ENCODE measurements at places on chromosomes 5 and 9.

DNA sequence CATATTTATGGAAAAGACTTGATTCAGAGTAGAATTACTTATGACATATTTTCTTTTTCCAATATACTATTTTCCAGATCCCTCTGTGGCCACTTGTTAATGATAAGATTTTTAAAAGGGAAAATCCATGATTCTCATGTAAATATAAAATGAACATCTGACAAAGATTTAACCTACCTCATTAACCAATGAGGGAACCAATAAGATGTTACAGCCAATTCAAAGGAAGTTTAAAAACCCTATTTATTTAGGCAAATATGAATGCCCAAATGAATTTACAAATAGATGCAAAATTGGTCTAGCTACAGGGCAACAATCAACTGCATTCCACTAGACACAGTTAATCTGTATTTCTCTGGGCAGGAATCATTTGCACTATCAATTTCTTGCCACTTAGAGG lies 226.8 kb downstream of the ADAMTSL1 start:
- DNase-seq: no peak

DNA sequence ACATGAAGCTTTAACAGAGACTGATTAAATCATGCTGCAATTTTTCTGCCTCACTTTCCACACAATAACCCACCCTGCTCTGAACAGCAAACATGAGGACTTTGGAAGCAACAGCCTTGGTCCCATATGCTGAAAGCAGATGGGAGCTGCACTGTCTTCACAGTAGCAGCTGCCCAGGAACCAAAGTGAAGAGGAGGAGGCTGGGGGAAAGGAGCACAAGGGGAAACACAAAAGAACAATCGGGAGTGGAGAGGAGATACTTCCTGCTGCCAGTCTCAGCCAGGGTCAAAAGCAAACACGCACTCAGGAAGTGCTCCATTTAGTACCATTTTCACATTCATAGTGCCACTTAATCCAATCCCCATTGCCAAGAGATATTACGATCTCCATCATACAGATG lies 183.3 kb upstream of the PUM3 start:
- no peak for DNase-seq

DNA sequence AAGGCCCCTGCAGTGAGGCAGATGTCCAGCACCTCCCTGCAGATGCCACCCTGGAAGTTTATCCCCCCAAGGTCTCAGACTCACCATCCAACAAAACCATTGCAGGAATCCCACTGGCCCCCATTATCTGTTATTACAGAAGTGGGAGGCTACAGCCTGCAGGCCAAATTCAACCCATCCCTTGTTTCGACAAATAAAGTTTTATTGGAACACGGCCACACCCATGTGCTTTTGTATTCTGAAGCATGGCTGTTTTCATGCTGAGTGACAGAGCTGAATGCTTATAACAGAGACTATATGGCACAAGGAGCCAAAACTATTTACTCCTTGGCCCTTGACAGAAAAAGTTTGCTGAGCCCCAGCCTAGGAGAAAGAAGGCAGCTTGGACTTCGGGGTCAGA lies 428.8 kb downstream of the CDK5RAP2 start:
- DNase-seq: no peak

DNA sequence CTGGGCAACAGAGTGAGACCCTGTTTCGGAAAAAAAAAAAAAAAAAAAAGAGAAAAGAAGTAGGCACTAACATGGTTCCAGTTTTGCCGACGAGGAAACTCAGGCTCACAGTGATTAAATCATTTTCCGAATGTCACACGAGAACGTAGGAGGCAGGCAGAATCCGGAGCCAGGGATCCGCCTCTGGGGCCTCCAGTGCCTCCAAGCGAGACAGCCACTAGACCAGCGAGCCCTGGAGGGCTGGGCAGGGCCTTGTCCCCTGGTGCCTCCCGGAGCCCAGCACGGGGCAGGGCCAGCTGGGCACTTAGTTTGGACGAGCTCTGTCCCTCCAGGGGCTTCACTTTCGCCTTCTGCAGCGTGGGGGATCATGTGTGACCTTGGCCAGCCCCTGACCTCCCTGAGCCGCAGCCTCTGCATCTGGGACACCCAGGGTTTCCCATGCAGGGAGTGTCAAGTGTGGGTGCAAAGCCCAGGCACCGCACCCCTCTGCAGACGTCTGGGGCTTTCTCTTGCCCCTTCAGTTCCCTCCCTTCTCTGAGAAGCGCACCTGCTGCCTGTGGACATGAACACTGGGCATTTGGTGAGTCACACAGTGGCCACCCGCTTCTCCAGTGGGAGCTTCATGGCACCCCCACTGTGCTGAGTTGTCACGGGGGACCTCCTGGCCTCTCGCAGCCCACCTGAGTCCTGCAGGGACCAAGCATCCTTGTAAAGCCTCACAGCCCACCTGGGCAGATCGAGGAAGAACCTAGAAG lies 80.3 kb downstream of the RXRA start:
- no peak for DNase-seq

DNA sequence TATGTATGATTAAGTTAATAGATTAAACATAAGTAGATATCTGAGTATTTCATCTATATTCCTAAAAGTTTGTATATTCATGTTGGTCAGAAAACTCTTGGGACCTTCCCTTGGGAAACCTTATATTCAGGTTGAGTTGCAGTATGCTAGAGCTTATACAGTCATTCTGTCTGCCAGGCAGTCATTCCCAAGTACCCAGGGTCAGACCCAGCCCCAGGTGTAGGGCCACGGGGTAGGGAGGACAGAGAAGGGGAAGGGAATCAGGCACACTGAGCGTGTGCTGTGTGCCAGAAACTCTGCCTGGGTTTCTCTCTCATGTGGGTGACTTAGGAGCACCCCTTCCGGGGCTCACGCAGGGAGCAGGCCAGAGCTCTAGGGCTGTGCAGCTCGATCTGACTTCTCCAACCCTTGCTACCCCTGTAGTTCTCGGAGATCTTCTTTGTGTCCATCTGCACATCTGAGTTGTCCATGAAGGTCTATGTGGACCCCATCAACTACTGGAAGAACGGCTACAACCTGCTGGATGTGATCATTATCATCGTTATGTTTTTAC lies 28.2 kb downstream of the CATSPER3 start:
- DNase-seq: no peak

DNA sequence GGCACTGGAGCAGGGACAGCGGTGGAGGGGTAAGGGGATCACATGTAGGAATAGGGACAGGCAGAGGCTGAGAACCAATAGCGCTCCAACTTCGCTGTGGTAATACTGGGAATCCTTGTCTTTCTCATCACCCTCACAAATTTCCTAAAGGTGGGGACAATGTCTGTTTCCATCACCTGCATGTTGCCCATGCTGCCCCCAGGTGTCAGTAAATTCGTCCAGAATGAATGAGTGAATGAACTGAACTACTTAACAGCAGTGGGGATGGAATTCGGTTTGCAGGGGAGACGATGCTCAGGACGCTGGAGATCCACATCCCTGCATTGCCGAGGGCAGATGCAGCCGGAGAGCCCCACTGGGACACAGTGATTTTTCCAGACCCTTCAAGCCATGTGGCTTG lies 129.9 kb downstream of the PDZD2 start:
- DNase-seq: no peak

- DNase-seq: no peak
Measured at GRCh38 chr5:88952996-88953643, 70.1 kb upstream of the MEF2C start.
